Right renal cortex interstitium (tissue), 3 donors: ENCODE measurements at places on chromosomes 7 and 10. TPM values are rescaled to one million over a fixed set of nuclear protein-coding genes. Genes with fewer than 3 reads are reported as not detected.

VSTM2A gene
- 1.7 TPM for polyA plus RNA-seq

ANKRD61 gene
- 0.79 TPM for polyA plus RNA-seq

ABCB1 gene
- polyA plus RNA-seq: 21.1 TPM

CLCN1 gene
- 0.08 TPM for polyA plus RNA-seq

PTN gene
- 216 TPM for polyA plus RNA-seq

SLC26A4 gene
- polyA plus RNA-seq: 3.5 TPM

C10orf53 gene
- 0.13 TPM for polyA plus RNA-seq

HOXA2 gene
- polyA plus RNA-seq: 7.1 TPM

AP4M1 gene
- polyA plus RNA-seq: 31.7 TPM

CALML5 gene
- polyA plus RNA-seq: not detected

MYPN gene
- 0.10 TPM for polyA plus RNA-seq

TLX1 gene
- polyA plus RNA-seq: 0.06 TPM

GIMAP6 gene
- polyA plus RNA-seq: 16.6 TPM

IKZF1 gene
- polyA plus RNA-seq: 1.2 TPM

PRPS1L1 gene
- polyA plus RNA-seq: not detected

ANXA8L1 gene
- polyA plus RNA-seq: 0.07 TPM

SERPINE1 gene
- 1.2 TPM for polyA plus RNA-seq

IDI2 gene
- not detected for polyA plus RNA-seq

PLEKHA1 gene
- 94.5 TPM for polyA plus RNA-seq

LBX1 gene
- polyA plus RNA-seq: not detected

GPR146 gene
- 4.5 TPM for polyA plus RNA-seq

TWIST1 gene
- 5.3 TPM for polyA plus RNA-seq

CALD1 gene
- 257 TPM for polyA plus RNA-seq

NPC1L1 gene
- polyA plus RNA-seq: 2.5 TPM

ZNF804B gene
- 0.46 TPM for polyA plus RNA-seq

MOGAT3 gene
- 0.60 TPM for polyA plus RNA-seq

DLX5 gene
- polyA plus RNA-seq: not detected

TRPV5 gene
- polyA plus RNA-seq: 0.76 TPM

SLC26A3 gene
- polyA plus RNA-seq: 0.38 TPM

HIP1 gene
- polyA plus RNA-seq: 34.5 TPM

SLC16A9 gene
- 34.1 TPM for polyA plus RNA-seq

CYP2E1 gene
- 0.76 TPM for polyA plus RNA-seq

NRCAM gene
- 24.1 TPM for polyA plus RNA-seq

LRRC18 gene
- 0.17 TPM for polyA plus RNA-seq

NYAP1 gene
- polyA plus RNA-seq: 1.4 TPM

PLPP4 gene
- 6.2 TPM for polyA plus RNA-seq

H2BK1 gene
- not detected for polyA plus RNA-seq

DRGX gene
- not detected for polyA plus RNA-seq

PALS2 gene
- 12.0 TPM for polyA plus RNA-seq

TBC1D12 gene
- 21.1 TPM for polyA plus RNA-seq

GIMAP7 gene
- polyA plus RNA-seq: 20.1 TPM

ZP3 gene
- 10.1 TPM for polyA plus RNA-seq

UBTD1 gene
- 6.6 TPM for polyA plus RNA-seq

LRIT2 gene
- not detected for polyA plus RNA-seq

OIT3 gene
- 3.2 TPM for polyA plus RNA-seq

MNX1 gene
- not detected for polyA plus RNA-seq

TMEM229A gene
- 0.19 TPM for polyA plus RNA-seq

CLRN3 gene
- polyA plus RNA-seq: 22.8 TPM

CCL24 gene
- 0.36 TPM for polyA plus RNA-seq
